Stimulated activated CD4-positive, alpha-beta T cell treated with anti-CD3 and anti-CD28 coated beads, Interleukin-4, amount 100 ng/mL, for 48 hours (primary cell): ENCODE measurements at places on chromosomes 5 and 9.

DNA sequence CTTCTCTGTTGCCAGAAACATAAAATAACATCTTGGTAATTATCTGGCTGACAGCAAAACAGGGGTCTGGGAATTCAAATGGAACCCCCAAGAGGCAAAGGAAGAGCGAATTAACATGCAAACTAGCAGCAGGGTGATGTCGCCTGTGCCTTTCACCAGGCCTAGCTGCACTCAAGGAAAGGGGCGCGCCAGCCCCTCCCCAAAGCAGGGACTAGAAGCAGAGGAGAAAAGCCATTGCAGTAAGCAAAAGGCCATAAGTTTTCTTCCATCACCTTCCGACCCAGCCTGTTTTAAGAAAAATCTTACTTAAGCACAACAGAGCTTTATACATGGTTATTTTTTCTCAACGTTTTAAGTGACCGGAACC is 539 bp downstream of the POC5 start:
- no peak for DNase-seq

- DNase-seq: no peak
Observed at GRCh38 chr9:16521868-16522411, 348.5 kb downstream of the BNC2 start.

GRCh38 chr5:10501554-10502075 is 59.9 kb downstream of the ROPN1L start:
- DNase-seq: no peak

GRCh38 chr9:120890320-120891244 is 13.6 kb upstream of the PHF19 start:
- no peak for DNase-seq

DNA sequence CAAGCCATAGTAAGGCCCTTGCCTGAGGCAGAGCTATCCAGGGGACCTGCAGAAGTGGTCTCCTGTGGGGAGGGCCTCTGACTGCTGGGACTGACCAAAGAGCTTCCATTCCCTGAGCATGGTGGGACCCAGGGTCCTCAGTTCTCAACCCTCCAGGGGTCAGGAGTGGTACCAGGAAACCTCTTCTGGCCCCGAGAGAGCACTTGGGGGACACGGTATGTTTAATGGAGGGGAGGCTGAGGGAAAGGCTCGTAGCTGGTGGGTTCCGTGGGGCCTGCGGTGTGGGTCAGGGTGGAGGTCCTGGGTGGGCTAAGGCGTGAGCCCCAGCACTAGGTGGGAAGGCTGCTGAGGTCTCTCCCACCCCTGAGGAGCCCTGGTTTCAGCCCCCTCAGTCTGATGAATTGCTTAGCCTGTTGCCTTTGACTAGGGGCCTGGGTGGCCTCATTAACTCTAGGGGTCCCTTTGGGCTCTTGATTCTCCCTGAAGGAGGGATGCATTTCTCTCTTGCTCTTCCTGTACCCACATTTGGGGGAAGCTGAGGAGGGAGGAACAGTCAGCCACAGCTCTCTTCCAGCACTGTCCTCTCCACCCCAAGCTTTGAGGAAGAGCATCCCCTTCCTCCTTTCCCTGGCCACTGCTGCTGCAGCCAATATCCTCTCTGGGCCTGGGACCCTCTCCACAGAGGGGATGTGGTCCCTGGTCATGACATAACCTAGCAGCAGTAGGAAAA is 34.0 kb downstream of the CSF1R start:
- no peak for DNase-seq

DNA sequence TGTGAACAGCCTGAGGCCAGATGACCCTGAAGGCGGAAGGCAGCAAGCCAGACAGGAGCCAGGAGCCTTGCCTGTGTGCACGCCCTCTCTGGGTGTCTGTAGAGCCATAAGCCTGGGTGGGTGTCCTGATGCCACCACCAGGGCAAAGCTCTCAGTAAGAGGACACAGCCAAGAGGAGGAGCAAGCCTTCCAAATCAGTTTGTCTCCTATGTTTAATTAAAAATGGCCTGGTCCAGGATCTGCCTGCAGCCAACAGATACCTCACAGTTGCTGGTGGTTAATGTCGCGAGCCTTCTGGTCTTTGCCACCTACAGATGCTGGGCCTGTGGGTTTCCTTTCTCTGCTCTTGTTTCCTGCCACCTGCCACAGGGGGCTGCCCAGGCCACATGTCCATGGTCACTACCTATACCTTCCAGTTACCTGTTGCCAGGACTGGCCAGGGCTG is 56.9 kb downstream of the SYK start:
- no peak for DNase-seq

- DNase-seq: no peak
Observed at GRCh38 chr5:116382874-116383266, 191.8 kb downstream of the SEMA6A start.

GRCh38 chr9:108316066-108316465 is 539.7 kb downstream of the ACTL7B start:
- no peak for DNase-seq

DNA sequence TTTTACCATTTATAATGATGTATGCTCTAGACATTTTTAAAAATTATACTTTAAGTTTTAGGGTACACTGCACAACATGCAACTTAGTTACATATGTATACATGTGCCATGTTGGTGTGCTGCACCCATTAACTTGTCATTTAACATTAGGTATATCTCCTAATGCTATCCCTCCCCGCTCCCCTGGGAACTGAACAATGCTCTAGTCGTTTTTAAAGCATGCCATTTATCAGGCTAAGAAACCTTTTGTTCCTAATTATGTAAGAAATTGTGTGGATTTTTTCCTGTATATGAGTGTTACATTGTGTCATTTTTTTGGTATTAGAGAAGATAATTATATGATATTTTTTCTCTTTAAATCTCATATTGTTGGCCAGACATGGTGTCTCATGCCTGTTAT is 72.8 kb upstream of the SGCD start:
- no peak for DNase-seq

DNA sequence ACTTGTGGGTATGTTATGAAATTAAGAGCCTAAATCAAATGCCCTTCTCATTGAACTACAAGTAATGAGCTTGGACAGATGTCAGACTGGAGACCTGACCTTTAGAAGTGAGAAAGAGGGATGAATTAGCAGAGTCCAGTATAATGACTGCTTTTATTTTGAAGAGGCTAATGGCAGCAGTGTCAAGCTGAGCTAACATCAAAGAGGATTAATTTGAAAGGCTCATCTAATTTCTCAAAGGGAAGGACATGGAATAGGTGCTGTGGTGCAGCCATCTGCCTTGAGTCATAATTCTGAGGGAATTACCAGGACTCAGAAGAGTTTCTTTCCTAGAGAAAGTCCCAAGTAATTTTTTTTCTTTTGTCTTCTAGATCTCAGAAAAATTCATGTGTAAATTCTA is 57.6 kb downstream of the FAM81B start:
- DNase-seq: no peak
